Mesenteric fat pad (tissue), 1 donor: ENCODE measurements at places on chromosomes 6 and 20. TPM values are rescaled to one million over a fixed set of nuclear protein-coding genes. Genes with fewer than 3 reads are reported as not detected.

The CNKSR3 gene
- 9.9 TPM for total RNA-seq

The DAAM2 gene
- 83.8 TPM for total RNA-seq

The VARS1 gene
- total RNA-seq: 62.6 TPM

The RSPO4 gene
- total RNA-seq: not detected

The TREML2 gene
- 1.0 TPM for total RNA-seq

The CST7 gene
- total RNA-seq: 11.5 TPM

The MAP3K5 gene
- total RNA-seq: 24.4 TPM

The CST5 gene
- total RNA-seq: not detected

The TBX18 gene
- 13.8 TPM for total RNA-seq

The CCM2L gene
- 10.4 TPM for total RNA-seq

The C6orf163 gene
- total RNA-seq: 3.1 TPM

The GJA10 gene
- not detected for total RNA-seq

- DNase-seq: no peak
Observed at GRCh38 chr6:3813150-3813780, 35.9 kb upstream of the FAM50B start.

DNA sequence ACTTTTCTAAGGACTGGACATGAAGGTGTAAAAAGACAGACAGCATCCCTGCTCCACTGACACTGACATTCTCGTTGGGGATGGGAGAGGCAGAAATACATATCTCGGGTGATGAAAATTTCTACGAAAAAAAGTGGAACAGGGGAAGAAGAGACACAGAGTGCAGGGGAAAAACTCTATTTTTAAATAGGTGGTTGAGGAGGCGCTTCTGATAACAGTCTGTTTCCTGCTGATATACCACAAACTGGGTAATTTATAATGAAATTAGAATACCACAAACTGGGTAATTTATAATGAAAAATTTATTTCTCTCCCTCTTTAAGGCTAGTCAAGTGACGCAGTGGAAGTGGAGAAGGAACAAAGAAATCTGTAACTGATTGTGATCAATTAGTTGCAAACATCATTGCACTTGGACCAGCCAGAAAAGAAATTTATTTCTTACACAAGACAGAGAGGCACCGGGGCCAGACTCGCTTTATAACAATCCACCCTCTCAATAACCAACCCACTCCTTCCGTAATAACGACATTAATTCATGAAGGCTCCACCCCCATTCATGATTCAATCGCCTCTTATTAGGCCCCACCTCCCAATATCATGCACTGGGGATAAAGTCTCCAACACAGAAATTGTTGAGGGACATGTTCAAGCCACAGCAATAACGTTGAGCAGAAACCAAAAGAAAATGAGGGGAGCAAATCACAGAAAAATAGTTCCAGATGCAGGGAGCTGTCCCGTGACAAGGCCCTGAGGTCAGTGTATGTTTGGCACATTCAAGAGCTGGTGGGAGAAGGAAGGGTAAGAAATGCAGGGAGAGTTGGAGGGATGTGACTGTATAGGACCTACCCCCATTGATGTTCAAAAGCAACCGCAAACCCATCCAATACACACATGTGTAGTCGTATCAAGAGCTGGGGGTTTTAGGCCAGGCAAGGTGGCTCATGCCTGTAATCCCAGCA, 6.6 kb upstream of the SRSF6 start:
- DNase-seq: no peak

- no peak for DNase-seq
Observed at GRCh38 chr6:165820407-165820806, 157.4 kb upstream of the PDE10A start.

DNA sequence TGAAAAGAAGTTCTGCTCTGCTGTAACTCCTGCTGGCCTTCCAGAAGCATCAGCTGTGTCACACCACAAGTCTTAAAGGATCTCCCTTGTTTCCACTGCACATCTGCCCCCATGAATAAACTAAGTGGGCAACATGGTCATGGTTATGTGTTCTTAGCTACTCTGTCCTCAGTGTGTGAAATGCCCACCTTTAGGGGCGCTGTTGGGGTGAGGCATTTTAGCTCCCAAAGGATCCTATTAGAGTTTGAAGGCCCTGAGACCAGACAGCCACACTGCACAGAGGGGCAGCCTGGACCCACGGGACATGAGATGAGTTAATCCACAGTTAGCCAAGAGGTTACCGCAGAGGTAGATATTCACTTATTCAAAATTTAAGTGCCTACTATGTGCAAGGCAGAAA, 294.3 kb upstream of the QKI start:
- DNase-seq: no peak

DNA sequence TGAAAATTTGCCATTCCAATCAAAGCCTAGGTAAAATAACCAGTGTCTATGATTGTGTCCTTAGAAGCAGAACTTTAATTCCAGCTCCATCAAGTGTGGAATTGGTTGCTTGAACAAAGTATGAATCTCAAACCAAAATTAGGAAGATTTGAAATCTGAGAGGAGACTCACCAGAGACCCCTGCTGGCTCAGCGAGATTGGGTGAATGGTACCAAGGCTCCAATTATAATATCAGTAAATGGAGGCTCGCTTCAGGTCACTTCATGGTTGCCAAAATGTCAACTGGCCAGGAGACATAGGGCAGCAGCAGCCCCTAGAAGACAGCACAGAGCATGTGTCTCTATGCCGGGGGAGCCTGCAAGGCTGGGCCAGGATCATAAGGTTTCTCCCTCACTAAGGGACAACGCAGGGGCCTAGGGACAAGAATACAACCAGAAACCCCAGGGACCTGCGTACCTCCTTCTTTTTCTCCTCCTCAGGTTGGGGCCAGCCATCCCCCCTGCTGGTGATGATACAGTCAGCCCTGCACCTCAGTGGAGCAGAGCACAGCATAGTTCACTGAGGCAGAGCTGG, 14.0 kb downstream of the RBL1 start:
- no peak for DNase-seq

GRCh38 chr20:52779125-52779524, 193.0 kb upstream of the TSHZ2 start:
- DNase-seq: no peak

- DNase-seq: no peak
Observed at GRCh38 chr6:96823743-96824142, 13.5 kb downstream of the GPR63 start.

GRCh38 chr6:139882977-139883728, 508.7 kb upstream of the CITED2 start:
- DNase-seq: no peak

- no peak for DNase-seq
Observed at GRCh38 chr6:130943738-130944137, 116.5 kb downstream of the SMLR1 start.
